ENCODE measurements at places on chromosomes 2 and 18.
A peak's percentile ranks its signal among the peaks of the same experiment; 100 is the strongest.

- no peak for DNase-seq
These were observed 10.9 kb downstream of the MEP1B start for GRCh38 chr18:32200766-32201165.

- peak; percentile 98 for DNase-seq
These were observed 775.5 kb downstream of the RNF144A start for GRCh38 chr2:7692657-7693161.

- no peak for DNase-seq
These were observed 5.0 kb downstream of the RBKS start for GRCh38 chr2:27885234-27885633.

- peak; percentile 25 for DNase-seq
These were observed 93.8 kb downstream of the ROCK2 start for GRCh38 chr2:11250400-11251196.
